Osteocyte (in vitro differentiated cells): ENCODE measurements at places on chromosomes 1 and 21. TPM values are rescaled to one million over a fixed set of nuclear protein-coding genes. Genes with fewer than 3 reads are reported as not detected.

DNA sequence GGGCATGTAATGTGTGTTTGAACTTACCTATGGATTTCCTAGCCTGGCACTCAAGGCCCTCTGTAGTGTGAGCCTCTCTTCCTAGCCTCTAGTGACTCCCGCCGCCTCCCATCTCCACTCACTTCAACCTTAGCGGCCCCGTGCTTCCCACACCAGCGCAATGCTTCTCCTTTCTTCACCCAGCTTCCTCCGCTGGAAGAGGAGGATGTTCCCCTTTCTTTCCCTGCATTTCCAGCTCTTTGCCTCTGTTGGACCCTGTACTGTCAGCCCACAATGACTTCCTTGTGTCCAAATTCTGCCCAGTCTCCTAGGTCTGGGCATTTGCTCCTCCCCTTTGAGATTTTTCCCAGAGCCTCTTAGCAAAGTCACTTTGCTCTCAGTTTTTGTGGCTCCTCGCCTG lies 138.1 kb upstream of the IRF2BP2 start:
- H3K4me3 ChIP-seq, result no peak overlapping the region
- H3K4me1 ChIP-seq, result peaks cover 29% of the 10 kb centered on the region
- H3K27me3 ChIP-seq, result no peaks in the 10 kb centered on the region
- DNase-seq, result no peak
- no peaks in the 10 kb centered on the region for H3K36me3 ChIP-seq

GRCh38 chr1:23403735-23404486 lies 20.6 kb downstream of the TCEA3 start:
- H3K27me3 ChIP-seq, result no peaks in the 10 kb centered on the region
- H3K4me1 ChIP-seq, result no peaks in the 10 kb centered on the region
- H3K36me3 ChIP-seq, result no peaks in the 10 kb centered on the region
- peak; percentile 96 for DNase-seq
- H3K27ac ChIP-seq, result peak overlapping the region; percentile 89

DNA sequence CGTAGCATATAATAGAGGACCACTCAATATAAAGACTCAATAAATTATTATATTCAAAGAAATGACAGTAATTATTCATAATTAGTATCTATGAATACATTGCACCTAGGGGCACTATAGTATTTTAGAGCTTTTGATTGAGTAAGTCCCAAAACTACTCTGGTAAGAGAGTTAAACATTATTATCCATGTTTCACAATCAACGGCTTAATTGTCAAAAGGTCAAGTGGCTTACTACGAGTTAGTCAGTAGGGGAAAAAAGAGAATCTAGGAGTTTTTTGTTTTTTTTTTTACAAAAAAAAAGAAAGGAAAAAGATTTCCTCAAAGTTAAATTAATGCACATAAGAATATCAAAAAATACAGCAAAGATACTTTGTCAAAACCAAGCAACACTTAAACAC lies 20.4 kb upstream of the LAMC1 start:
- H3K27me3 ChIP-seq, result no peaks in the 10 kb centered on the region
- H3K27ac ChIP-seq, result no peak overlapping the region
- H3K4me1 ChIP-seq, result peaks cover 8% of the 10 kb centered on the region
- H3K36me3 ChIP-seq, result no peaks in the 10 kb centered on the region

- DNase-seq, result no peak
- H3K4me1 ChIP-seq, result peaks cover 21% of the 10 kb centered on the region
- H3K4me3 ChIP-seq, result no peak overlapping the region
- no peak overlapping the region for H3K27ac ChIP-seq
- no peaks in the 10 kb centered on the region for H3K36me3 ChIP-seq
- H3K27me3 ChIP-seq, result no peaks in the 10 kb centered on the region
Observed at GRCh38 chr1:200337831-200338230, 72.0 kb downstream of the ZNF281 start.

GRCh38 chr1:47594627-47595026 lies 156.8 kb downstream of the FOXD2 start:
- no peaks in the 10 kb centered on the region for H3K36me3 ChIP-seq
- peaks cover 19% of the 10 kb centered on the region for H3K27me3 ChIP-seq
- no peak overlapping the region for H3K27ac ChIP-seq
- H3K4me1 ChIP-seq, result peaks cover 2% of the 10 kb centered on the region

DNA sequence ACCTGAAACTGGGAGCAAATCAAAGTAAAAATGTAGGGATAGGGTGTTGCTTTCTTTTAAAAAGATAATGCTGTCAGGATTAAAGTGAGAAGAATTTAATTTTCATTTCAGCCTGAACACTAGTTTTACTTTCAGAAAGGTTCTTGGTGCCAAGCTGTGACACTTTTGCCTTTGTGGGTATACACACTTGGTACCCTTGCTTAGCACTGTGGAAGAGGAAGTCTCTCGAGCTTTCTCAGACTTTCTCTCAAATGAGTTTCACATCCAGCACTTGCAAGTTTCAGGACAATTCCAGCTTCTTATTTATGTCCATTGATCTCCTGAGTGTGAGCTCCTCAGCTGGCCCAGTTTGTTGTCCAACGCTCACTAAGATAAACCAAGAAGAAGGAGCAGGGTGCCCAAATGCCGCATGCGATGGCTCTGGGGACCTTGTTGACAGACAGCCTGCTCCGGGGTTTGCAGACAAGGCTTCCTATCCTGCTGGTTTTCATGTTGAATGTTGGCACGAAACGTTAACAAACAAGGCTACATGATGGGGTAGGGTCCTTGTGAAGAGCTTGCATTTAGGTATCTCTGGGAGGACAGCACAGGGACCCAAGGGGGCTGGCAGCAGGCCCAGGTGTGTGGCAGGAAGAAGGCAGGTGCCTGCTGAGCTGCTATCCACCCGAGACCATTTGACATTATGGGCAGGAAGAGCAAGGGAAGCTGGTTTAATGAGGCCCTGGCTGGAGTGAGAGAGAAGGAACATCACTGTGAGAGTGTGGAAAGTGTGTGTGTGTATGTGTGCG lies 79.7 kb downstream of the POFUT2 start:
- peaks cover 9% of the 10 kb centered on the region for H3K4me1 ChIP-seq
- DNase-seq, result peak; percentile 62
- no peaks in the 10 kb centered on the region for H3K27me3 ChIP-seq
- H3K36me3 ChIP-seq, result peaks cover 71% of the 10 kb centered on the region
- H3K27ac ChIP-seq, result no peak overlapping the region

GRCh38 chr1:32406629-32407111 lies 12.4 kb upstream of the BSDC1 start:
- H3K27me3 ChIP-seq, result no peaks in the 10 kb centered on the region
- H3K27ac ChIP-seq, result no peak overlapping the region
- no peak overlapping the region for H3K4me3 ChIP-seq
- no peak for DNase-seq
- no peaks in the 10 kb centered on the region for H3K36me3 ChIP-seq

Gene ECM1
- total RNA-seq, result 17.4 and 19.8 TPM in 2 replicates

Gene TMPRSS15
- total RNA-seq, result 0.71 and 1.3 TPM in 2 replicates

- DNase-seq, result no peak
- no peaks in the 10 kb centered on the region for H3K36me3 ChIP-seq
- H3K4me1 ChIP-seq, result peaks cover 52% of the 10 kb centered on the region
- H3K27ac ChIP-seq, result peak overlapping the region; percentile 78
- peaks cover 4% of the 10 kb centered on the region for H3K27me3 ChIP-seq
Observed at GRCh38 chr1:98044766-98045165, 123.9 kb upstream of the DPYD start.

Gene AK5
- total RNA-seq, result 31.5 and 38.1 TPM in 2 replicates

- no peak overlapping the region for H3K27ac ChIP-seq
- peaks cover 48% of the 10 kb centered on the region for H3K4me1 ChIP-seq
- no peaks in the 10 kb centered on the region for H3K36me3 ChIP-seq
- no peaks in the 10 kb centered on the region for H3K27me3 ChIP-seq
Observed at GRCh38 chr1:77680173-77680572, 2.3 kb downstream of the ZZZ3 start.

Gene PLD5
- total RNA-seq, result not detected in 2 replicates

Gene THEM5
- not detected in 2 replicates for total RNA-seq

DNA sequence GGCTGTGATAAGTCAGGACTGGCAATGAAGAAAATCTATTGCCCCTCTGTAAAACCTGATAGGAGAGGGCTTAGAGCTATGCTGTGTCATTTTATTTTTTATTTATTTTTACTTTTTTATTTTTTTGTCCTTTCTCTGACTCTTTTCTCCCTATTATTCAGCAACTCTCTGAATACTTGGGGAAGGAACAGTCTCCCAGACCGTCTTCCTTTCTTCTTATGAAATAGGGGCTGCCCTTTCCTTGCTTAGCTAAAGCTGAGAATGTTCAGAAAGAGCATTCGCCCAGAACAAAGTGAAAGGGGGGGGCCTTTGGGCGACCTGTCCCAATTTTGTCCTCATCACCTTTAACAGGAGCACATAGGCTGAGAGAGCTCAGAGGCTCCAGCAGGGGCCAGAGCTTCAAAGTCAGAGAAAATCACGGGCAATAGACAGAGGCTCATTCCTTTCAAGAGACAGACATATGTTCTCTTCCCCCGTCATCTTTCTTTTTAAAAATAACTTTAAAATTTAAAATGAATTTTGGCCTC lies 80.9 kb downstream of the RNF220 start:
- peaks cover 19% of the 10 kb centered on the region for H3K27me3 ChIP-seq
- peaks cover 24% of the 10 kb centered on the region for H3K4me1 ChIP-seq
- DNase-seq, result no peak
- no peaks in the 10 kb centered on the region for H3K36me3 ChIP-seq

GRCh38 chr1:36557041-36558000 lies 74.6 kb upstream of the CSF3R start:
- H3K27ac ChIP-seq, result no peak overlapping the region
- H3K4me1 ChIP-seq, result no peaks in the 10 kb centered on the region
- DNase-seq, result no peak
- peaks cover 31% of the 10 kb centered on the region for H3K27me3 ChIP-seq

Gene SPRR2G
- total RNA-seq, result not detected in 2 replicates

Gene ADAMTSL4
- 2.3 and 2.6 TPM in 2 replicates for total RNA-seq

- H3K4me3 ChIP-seq, result no peak overlapping the region
- H3K27ac ChIP-seq, result no peak overlapping the region
- H3K27me3 ChIP-seq, result peaks cover 10% of the 10 kb centered on the region
- no peaks in the 10 kb centered on the region for H3K36me3 ChIP-seq
- no peak for DNase-seq
Observed at GRCh38 chr1:46983166-46983829, 40.2 kb upstream of the CYP4X1 start.

- no peak for DNase-seq
- H3K4me3 ChIP-seq, result no peak overlapping the region
Observed at GRCh38 chr1:10607228-10607627, 132.5 kb downstream of the PEX14 start.

Gene TLR5
- not detected in 2 replicates for total RNA-seq
